ENCODE measurements at places on chromosomes 6 and 20.
A peak's percentile ranks its signal among the peaks of the same experiment; 100 is the strongest.

DNA sequence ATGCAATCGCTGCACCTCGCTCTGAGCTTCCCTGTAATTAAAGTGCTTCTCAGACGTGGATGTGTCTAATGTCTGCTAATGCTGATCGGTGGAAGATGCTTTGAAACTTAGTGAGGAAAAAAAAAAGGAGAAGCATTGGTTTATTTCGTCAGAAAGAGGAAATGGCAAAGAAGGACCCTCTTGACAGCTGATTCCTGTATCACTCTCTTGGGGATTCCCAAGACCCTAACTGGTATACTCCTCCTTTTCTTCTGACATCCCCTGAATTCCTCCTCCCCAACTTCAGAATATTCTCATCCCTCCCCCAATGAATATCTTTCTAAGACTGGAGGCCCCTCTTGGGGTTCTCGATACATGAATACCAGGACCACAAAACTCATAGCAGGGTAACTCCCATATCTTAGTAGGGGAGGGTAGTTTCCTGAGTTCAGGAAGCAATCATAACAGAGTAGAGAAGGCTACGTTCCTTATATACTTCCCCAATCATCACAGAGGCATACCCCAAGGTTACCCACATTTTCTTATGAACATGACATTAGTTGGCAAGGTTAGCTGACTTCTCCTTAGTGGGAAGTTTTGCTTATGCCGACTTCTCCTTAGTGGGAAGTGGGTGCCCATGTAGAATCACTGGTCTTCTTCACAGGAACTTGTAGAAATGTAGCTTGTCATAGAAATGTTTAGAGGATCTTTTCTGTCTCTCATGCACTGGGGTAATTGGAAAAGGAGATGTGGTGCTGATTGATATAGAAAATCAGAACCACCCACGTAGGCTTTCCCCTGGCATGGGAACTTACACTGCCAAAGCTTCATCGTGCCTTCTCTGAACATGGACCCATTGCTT, 63.8 kb upstream of the ATXN1 start:
- DNase-seq: no peak

GRCh38 chr6:157660414-157660813, 162.6 kb upstream of the SNX9 start:
- no peak for DNase-seq

- DNase-seq: no peak
Measured at GRCh38 chr6:148441454-148441911, 98.8 kb downstream of the SASH1 start.

DNA sequence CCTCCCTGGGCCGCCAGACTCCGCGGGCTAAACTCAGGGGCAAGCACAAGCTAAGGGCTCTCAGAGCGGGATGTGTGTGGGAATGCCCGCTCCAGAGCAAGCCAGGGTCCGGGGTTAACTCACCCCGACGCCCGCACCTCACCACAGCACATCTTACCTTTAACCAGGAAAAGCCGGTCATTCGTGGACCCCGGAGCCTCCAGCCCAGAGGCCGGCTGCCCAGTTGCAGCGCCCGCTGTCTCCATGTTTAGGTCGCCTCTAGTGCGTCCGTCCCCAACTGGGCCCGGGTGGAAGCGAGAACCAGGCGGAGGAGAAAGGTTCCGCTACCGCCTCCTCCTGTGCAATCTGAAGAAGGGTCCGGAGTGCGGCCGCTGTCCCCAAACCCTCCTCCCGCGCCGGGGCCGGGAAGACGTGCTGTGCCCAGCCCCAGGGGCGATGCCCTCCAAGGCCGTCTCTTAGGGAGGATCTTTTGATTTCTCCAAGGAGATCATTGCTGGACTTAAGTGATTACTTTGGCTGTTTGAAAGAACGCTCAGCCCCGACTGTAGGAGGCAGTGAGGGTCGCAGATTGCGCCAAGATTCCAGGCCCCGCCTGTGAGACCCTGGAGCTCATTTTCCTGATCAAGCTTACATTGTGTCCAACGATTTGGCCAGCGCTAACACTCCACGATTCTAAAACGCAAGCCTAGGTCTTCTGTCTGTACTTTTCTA, at the start of gene TMEM242:
Gene TMEM242 (minus strand): TSS at position 265 of the 711 bp plus-strand sequence. CDS start 20 bp downstream, at position 245.
- DNase-seq: peak; percentile 88

DNA sequence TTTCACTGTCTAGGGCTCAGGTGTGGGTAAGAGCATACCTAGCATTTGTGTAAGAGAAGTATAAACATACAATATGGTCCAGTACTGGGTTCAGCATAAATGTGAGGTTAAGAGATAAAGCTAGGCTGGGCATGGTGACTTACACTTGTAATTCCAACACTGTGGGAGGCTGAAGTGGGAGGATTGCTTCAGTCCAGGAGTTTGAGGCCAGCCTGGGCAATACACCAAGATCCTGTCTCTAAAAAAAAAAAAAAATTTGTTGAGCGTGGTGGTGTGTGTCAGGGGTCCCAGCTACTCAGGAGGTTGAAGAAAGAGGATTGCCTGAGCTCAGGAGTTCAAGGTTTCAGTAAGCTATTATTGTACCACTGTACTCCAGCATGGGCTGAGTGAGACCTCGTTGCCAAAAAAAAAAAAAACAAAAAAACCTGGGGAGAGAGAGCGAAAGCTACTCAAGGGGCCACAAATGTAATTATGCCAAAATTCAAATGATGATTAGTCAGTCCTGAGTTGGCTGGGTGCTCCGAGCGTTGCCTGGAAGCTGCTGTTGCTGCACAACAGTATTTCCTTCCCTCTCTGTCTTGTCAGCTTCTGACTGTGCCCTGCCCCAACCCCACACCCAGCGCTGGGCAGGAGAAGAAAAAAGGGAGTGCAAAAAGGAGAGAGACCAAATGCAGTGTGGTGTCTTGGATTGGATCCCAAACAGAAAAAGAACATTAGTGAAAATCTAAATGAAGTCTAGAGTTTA, 24.0 kb downstream of the CMTR1 start:
- DNase-seq: no peak

- DNase-seq: no peak
Measured at GRCh38 chr6:25266456-25267100, 12.6 kb upstream of the CARMIL1 start.

- no peak for DNase-seq
Measured at GRCh38 chr6:403659-404655, 12.4 kb downstream of the IRF4 start.

DNA sequence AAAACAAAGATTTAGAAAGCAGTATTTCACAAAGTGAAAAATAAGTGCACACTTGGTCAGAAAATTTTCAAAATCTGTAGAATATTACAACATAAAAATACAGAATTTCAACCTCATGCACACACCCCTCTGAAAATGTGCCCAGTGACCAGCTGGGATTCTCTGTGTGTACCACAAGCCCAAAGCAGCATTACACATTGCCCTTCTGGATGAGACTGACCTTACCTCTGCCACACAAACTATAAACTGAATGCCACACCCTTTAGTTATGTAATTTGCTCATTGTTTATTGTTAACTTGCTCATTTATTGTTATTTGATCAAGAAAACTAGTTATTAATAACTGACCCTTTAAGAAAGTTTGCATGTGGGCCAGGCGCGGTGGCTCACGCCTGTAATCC, 303.0 kb downstream of the FOXC1 start:
- no peak for DNase-seq

- DNase-seq: no peak
Measured at GRCh38 chr6:112606656-112607435, 259.7 kb downstream of the RFPL4B start.

GRCh38 chr20:60213126-60213893, 255.1 kb downstream of the CDH26 start:
- no peak for DNase-seq

DNA sequence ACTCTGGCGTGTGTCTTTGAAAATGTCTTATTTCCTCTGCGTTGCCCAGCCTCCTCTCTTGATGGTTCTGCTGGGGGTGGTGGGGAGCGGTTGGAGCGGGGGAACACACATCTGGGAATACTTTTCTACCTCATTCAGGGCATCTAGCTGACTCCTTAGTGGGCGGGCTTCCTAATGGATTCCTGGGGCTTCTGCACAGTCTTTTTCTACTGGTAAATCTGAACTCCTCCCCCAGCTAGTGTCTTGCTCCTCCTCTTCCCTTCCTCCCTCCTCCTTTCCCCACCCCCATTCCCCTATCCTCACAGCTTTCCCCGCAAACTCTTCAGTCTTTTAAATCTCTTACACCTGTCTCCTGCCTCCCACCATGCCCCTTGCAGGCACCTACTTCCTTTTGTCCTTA, 74.4 kb downstream of the PRL start:
- no peak for DNase-seq

DNA sequence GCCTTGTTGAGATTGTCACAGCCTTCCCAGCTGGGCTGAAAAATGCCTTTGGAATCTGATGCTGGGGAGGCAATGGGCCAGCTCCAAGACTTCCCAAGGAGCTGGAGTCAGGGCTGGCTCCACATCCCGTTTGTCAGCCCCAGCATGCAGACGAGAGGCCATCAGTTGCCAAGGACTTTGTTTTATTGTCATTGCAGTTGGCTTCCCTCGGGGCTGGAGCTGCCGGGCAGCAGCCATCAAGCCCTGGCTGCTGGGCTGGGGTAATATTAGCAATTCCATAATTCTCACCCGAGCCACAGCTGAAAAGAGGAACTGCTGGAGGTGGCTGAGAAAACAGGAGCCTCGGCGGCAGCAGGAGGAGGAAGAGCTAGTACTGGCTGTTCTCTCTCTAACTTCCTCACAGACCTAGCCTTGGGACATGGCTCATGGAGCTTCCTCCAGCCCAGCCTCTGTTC, 182.5 kb downstream of the CDC5L start:
- DNase-seq: no peak

DNA sequence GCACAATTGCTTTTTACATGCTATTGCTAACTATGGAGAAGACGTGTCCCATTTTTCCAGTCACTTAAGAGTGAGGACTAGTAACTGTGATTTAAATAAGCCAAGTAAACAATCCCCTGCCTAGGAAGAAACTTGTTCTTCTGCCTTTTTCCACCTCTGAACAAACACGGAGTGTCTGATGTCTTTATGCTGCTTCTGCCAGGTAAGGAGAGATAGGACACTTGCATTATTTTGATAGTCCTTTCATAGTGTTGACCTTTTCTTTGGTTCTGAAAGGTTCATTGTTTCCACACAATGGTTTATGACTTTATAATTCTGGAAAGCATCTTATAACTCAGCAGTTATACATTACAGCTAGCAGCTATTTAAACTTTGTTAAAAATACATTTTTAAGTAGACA, 8.4 kb downstream of the LRP11 start:
- DNase-seq: no peak

GRCh38 chr6:104940893-104941728, 15.8 kb upstream of the LIN28B start:
- no peak for DNase-seq

GRCh38 chr6:91860541-91861335, 1273.9 kb upstream of the MAP3K7 start:
- DNase-seq: no peak

GRCh38 chr20:625360-625932, 15.3 kb upstream of the TCF15 start:
- DNase-seq: no peak

- DNase-seq: no peak
Measured at GRCh38 chr6:139448051-139448649, 73.7 kb upstream of the CITED2 start.

DNA sequence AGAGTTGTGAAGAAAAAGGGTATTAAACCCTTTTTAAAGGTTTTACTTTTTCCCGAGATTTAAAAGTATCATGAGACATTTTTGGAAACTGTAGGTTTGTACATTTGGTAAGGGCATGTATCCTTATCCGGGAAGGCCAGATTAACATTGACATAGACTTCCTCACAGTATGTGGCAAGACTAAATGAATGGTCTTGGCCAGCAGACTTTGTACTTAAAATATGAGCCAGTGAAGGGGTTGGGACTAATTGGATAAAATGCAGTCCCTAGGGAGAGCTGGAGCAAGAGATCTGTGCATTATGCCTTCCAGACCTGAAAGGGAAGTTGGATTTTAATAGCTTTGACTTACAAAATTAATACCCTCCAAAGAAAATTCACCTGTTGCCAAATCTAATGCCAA, 60.4 kb upstream of the CCN2 start:
- DNase-seq: no peak

- no peak for DNase-seq
Measured at GRCh38 chr6:143140767-143141166, 80.1 kb downstream of the AIG1 start.

DNA sequence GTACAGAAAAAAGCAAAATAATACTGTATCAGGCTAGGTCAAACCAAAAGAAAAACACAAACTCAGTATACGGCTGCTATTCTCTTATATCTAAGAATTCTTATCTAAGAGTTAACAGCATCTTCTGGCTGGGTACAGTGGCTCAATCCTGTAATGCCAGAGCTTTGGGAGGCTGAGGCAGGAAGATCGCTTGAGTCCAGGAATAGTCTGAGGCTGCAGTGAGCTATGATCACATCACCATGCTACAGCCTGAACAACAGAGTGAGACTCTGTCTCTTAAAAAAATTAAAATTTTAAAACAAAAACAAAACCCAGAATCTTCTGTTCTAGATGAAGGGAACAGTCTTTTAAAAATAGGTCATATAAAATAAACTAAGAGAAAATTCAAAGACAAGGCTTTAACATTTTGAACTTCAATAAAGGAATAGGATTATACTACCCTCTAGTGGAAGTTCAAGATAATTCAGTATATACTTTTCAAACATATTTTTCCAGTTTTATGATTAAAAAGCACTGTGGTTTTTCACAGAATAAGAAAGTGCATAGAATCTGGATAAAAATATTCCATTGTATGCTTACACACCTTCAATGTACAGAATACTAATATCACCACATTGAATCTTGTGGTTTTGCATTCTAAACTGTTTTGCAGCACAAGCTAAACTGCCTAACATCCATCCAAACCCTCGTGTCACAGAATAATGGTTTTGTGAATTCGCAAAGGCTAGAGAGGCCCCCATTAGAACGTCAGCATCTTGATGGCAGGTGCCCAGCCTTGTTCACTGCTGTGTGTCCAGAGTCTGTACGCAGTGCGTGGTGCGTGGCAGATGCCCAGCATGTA, 39.3 kb downstream of the DTNBP1 start:
- DNase-seq: no peak

- no peak for DNase-seq
Measured at GRCh38 chr20:51315390-51315789, 227.1 kb downstream of the NFATC2 start.

DNA sequence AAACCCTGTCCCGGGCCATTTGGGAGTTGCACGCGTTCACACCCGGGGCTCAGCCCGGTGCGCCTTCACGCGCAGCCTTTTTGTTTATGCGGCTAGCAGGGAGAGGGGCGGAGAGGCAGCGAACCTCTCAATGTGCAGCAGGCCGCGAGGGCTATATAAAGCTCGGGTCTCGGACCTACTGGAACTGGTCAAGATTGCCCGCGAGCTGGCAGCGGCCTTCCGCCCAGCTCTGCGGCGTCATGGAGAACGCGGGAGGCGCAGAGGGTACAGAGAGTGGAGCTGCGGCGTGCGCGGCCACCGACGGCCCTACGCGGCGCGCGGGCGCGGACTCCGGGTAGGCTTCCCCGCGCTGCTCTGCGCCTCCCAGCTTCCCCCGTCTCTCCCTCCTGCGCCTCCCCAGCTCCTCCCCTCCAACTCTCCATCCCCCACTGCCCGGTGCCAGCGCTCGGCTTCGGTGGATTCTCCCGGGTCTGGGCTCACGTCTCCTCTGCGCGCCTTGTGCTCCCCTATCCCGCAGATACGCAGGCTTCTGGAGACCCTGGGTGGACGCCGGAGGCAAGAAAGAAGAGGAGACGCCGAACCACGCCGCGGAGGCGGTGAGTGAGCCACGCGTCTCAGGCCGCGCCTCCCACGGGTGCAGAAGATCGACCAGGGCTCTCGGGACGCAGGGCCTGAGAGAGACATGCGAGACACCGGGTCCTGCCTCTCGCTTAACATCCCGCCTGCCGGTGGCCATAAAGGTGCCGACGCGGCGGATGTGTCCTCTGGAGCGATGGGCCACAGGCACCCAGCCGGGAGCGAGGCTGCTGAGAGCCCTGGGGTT, at the start of gene RIPPLY2:
Gene RIPPLY2 (plus strand): TSS at position 183 of the 823 bp plus-strand sequence. CDS start 57 bp downstream, at position 240.
- no peak for DNase-seq

Measured in activated effector memory CD4-positive, alpha-beta T cell treated with Interleukin-2 at 50 U/mL for 16 hours (primary cell).